ENCODE measurements at places on chromosomes 6 and 20.

DNA sequence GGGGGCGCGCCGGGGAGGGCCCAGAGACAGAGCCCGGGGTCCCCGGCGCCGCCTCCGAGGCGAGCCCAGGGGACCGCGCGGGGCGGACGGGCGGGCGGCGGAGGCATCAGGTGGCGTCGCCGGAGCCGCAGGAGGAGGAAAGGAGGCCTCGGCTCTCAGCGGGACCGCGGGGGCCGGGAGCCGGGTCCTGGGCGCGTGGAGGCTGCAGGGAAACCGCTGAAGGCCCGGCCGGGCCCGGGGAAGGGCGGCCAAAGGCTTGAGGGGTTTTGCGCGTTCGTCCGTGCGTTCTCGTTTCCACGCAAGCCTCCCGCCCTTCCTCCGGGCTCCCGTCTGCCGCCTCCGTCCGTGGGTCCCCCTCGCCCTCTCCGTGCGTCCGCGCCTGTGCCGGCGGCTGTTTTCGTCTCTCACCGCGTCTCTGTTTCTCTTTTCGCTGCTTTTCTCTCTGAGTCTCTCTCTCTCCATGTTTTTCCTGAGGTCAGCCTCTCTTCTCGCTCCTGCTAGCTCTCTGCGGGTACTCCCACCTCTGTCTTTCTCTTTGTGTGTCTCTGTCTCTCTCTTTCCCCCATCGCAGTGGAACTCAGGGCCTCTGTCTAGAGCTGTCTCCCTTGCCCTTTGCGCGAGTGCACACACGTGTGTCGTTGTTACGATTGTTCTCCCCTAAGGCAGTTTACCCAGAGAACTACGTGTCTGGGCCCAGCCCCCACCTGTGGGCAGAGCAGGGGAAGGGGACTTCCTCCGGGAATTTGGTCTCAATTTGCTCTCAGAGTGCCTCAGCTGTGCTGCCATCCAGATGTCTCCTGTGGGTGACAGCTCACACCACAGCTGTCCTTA is 2.1 kb downstream of the IRF4 start:
- peak; percentile 52 for DNase-seq

DNA sequence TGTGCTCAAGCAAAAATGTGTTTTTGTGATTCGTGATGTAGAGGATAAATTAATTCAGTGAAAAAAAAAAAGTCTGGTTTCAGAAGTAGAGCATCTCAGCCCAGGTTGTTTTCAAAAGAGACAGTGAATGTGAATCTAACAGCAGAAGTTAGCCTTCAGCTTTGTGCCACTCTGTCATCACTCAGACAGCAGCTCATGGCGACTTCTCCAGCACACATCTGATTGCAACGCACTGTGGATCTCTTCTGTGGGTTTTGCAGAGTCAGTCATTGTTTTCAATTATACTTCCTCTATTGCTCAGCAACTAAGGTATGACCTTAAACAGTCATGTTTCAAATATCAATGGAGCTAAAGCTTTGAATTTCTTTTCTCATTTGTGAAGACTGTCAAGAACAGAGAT is 335.5 kb upstream of the POU3F2 start:
- peak; percentile 62 for DNase-seq

DNA sequence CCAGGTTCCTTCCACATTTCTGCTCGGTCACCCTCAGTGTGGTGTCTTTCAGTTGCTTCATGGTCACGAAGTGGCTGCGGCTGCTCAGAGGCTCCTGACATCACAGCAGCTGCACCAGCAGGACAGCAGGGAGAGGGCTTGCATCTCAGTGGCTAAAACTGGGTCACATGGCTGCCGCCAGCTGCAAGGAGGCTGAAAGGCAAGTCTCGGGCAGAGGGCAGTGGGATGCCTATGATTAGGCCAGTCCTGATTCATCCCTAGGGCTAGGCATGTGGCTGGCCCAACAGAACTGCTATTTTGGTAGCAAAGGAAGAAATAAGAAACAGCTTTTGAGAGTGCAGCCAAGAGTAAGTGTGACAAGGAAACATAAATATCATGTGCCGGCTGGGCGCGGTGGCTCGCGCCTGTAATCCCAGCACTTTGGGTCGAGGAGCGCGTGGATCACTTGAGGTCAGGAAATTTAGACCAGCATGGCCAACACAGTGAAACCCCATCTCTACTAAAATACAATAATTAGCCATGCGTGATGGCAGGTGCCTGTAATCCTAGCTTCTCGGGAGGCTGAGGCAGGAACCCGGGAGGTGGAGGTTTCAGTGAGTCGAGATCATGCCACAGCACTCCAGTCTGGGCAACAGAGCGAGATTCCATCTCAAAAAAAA is 46.6 kb downstream of the RBM38 start:
- DNase-seq = no peak

GRCh38 chr6:41728073-41728936 is 7.1 kb downstream of the TFEB start:
- DNase-seq = no peak

All from eye (tissue), 1 donor.